ENCODE measurements at places on chromosomes 4 and X. TPM values are rescaled to one million over a fixed set of nuclear protein-coding genes. Genes with fewer than 3 reads are reported as not detected.

- no peaks in the 10 kb centered on the region for H3K4me1 ChIP-seq
- no peak overlapping the region for H3K4me3 ChIP-seq
- no peaks in the 10 kb centered on the region for H3K27me3 ChIP-seq
- H3K36me3 ChIP-seq, result no peaks in the 10 kb centered on the region
- no peak for DNase-seq
Measured at GRCh38 chrX:7432901-7433300, 284.9 kb upstream of the PUDP start.

DNA sequence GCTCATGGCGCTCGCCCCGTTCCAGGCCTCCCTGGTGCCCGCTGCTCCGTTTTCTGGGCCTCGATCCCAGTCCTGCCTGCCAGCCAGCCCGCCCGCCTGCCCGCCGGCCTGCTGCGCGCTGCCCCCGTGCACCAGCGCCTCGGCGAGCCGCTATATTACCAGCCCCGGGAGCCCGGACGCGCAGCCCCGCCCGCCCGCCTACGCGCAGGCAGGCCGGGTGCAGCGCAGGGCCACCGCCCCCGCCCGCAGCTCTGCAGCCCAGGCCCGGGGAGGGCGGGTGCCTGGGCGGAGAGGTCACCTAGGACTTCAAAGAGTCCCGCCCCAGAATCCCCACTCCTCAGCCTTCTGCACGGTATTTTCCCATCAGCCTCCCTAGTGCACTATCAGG is at the start of gene MAOB:
Gene MAOB, minus strand, starts transcription at position 157 of the 388 bp plus-strand sequence. Its CDS starts 151 bp downstream, at position 6.
- no peak for DNase-seq
- peak within 1 kb of the TSS; percentile 53 for H3K4me3 ChIP-seq
- peaks cover 9% of the 10 kb centered on the region for H3K4me1 ChIP-seq
- no peaks in the 10 kb centered on the region for H3K27me3 ChIP-seq
- no peaks in the 10 kb centered on the region for H3K36me3 ChIP-seq

The PITX2 gene
- 25.4 TPM for total RNA-seq

DNA sequence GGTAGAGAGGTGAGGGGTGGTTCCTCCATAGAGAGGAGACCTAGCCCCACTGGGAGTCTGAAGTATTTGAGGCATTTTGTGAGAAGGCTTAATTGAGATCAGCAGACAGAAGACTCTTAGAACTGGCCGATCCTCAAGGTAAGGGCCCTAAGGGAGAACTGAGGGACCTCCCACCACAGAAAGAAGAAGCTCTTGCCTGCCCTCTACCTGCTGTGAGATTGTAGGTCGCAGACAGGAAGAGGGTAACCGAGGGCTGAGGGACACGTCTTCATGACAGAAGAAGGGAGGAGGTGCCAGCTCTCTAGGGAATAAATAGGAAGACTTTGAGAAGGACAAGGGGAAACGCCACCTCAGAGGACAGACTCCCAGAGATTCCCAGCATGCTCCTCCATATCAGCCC is 24.1 kb upstream of the MAGEC1 start:
- DNase-seq, result no peak
- no peaks in the 10 kb centered on the region for H3K36me3 ChIP-seq
- no peaks in the 10 kb centered on the region for H3K27me3 ChIP-seq
- H3K4me3 ChIP-seq, result no peak overlapping the region

- DNase-seq, result no peak
- no peak overlapping the region for H3K4me3 ChIP-seq
- H3K4me1 ChIP-seq, result no peaks in the 10 kb centered on the region
- H3K36me3 ChIP-seq, result no peaks in the 10 kb centered on the region
Measured at GRCh38 chr4:30950737-30951136, 230.6 kb downstream of the PCDH7 start.

The UGT8 gene
- not detected for total RNA-seq

The MAGEC1 gene
- not detected for total RNA-seq

DNA sequence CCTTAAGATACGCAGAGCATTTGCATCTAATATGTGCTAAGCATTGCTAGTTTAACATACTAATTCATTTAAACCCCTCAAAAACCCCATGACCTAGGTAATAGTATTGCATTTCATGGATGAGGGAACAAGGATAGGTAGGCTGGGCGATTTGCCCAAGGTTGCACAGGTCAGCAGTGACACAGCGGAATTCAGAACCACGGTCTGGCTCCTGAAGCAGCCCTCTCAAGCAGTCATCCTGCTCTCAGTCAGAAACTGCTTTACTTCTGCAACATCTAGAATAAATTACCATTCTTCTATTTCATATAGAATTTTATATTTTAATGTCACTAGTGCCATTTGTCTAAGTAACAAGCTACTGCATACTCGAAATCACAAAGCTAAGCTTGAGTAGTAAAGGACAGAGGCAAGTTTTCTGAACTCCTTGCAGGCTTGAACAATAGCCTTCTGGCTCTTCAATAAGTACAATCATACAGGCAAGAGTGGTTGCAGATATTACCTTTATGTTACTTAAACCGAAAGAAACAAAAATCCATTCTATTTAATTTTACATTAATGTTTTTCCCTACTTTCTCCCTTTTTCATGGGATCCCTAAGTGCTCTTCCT is 555 bp upstream of the SPP1 start:
- H3K36me3 ChIP-seq, result no peaks in the 10 kb centered on the region
- H3K27ac ChIP-seq, result no peak overlapping the region
- no peak for DNase-seq
- H3K4me1 ChIP-seq, result no peaks in the 10 kb centered on the region
- H3K27me3 ChIP-seq, result no peaks in the 10 kb centered on the region

The TENM3 gene
- 10.7 TPM for total RNA-seq

- no peaks in the 10 kb centered on the region for H3K27me3 ChIP-seq
- H3K27ac ChIP-seq, result no peak overlapping the region
- H3K4me3 ChIP-seq, result no peak overlapping the region
- no peaks in the 10 kb centered on the region for H3K36me3 ChIP-seq
- DNase-seq, result no peak
Measured at GRCh38 chr4:12555011-12555410, 929.1 kb downstream of the RAB28 start.

- no peaks in the 10 kb centered on the region for H3K27me3 ChIP-seq
- no peaks in the 10 kb centered on the region for H3K4me1 ChIP-seq
- H3K36me3 ChIP-seq, result no peaks in the 10 kb centered on the region
- no peak for DNase-seq
Measured at GRCh38 chr4:139965789-139966188, 188.2 kb downstream of the MAML3 start.

GRCh38 chrX:106670631-106671030 is 55.9 kb upstream of the RNF128 start:
- H3K4me1 ChIP-seq, result no peaks in the 10 kb centered on the region
- H3K27me3 ChIP-seq, result no peaks in the 10 kb centered on the region
- no peak overlapping the region for H3K27ac ChIP-seq
- no peak overlapping the region for H3K4me3 ChIP-seq
- no peak for DNase-seq

The ANKRD50 gene
- total RNA-seq, result 11.7 TPM

- H3K27me3 ChIP-seq, result no peaks in the 10 kb centered on the region
- H3K27ac ChIP-seq, result no peak overlapping the region
- no peaks in the 10 kb centered on the region for H3K4me1 ChIP-seq
- peak overlapping the region; percentile 46 for H3K4me3 ChIP-seq
- no peak for DNase-seq
- no peaks in the 10 kb centered on the region for H3K36me3 ChIP-seq
Measured at GRCh38 chr4:165874072-165874790, 1.2 kb downstream of the TLL1 start.

DNA sequence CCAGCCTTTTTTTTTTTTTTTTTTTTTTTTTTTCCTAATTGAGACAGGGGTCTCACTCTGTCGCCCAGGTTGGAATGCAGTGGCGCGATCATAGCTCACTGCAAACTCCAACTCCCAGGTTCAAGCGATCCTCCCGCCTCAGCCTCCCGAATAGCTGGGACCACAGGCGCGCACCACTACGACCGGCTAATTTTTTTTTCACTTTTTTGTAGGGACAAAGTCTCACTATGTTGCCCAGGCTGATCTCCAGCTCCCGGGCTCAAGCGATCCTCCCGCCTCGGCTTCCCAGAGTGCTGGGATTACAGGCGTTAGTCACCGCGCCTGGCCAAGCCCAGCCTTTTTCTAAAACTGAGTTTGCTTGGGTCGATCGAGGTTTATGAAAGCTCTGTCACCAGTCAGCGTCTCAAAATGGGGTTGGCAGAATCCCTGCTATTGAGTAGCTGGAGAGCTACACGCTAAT is 1.3 kb upstream of the OTUD5 start:
- H3K27me3 ChIP-seq, result no peaks in the 10 kb centered on the region
- no peaks in the 10 kb centered on the region for H3K4me1 ChIP-seq
- H3K4me3 ChIP-seq, result peak overlapping the region; percentile 62
- DNase-seq, result peak; percentile 67

The CCNB3 gene
- total RNA-seq, result not detected

The CRMP1 gene
- total RNA-seq, result 0.37 TPM

The MAP7D3 gene
- total RNA-seq, result 13.4 TPM

GRCh38 chr4:186570193-186570996 is 15.0 kb upstream of the MTNR1A start:
- H3K4me1 ChIP-seq, result no peaks in the 10 kb centered on the region
- peak overlapping the region; percentile 28 for H3K4me3 ChIP-seq
- H3K27ac ChIP-seq, result no peak overlapping the region
- DNase-seq, result no peak
- H3K36me3 ChIP-seq, result no peaks in the 10 kb centered on the region
- H3K27me3 ChIP-seq, result no peaks in the 10 kb centered on the region

The ANOS1 gene
- total RNA-seq, result 3.6 TPM

DNA sequence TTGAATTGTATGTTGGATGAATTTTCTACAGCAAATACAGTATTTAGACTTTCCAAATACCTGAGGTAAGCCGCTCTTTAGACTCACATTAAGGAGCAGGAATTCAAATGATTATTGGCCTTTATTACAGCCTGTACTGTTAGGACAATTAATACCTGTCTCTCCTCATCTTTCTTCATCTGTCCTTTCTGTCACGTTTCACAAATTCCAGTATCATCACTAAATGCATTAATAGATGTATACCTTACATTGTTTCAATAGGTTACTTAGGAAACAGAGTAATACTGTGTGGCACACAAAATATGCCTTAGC is 1.2 kb downstream of the FAM241A start:
- H3K27me3 ChIP-seq, result no peaks in the 10 kb centered on the region
- DNase-seq, result no peak
- H3K4me3 ChIP-seq, result peak overlapping the region; percentile 76
- H3K36me3 ChIP-seq, result no peaks in the 10 kb centered on the region

- no peak for DNase-seq
- no peaks in the 10 kb centered on the region for H3K36me3 ChIP-seq
Measured at GRCh38 chr4:34066126-34066525, 2178.2 kb downstream of the ARAP2 start.

DNA sequence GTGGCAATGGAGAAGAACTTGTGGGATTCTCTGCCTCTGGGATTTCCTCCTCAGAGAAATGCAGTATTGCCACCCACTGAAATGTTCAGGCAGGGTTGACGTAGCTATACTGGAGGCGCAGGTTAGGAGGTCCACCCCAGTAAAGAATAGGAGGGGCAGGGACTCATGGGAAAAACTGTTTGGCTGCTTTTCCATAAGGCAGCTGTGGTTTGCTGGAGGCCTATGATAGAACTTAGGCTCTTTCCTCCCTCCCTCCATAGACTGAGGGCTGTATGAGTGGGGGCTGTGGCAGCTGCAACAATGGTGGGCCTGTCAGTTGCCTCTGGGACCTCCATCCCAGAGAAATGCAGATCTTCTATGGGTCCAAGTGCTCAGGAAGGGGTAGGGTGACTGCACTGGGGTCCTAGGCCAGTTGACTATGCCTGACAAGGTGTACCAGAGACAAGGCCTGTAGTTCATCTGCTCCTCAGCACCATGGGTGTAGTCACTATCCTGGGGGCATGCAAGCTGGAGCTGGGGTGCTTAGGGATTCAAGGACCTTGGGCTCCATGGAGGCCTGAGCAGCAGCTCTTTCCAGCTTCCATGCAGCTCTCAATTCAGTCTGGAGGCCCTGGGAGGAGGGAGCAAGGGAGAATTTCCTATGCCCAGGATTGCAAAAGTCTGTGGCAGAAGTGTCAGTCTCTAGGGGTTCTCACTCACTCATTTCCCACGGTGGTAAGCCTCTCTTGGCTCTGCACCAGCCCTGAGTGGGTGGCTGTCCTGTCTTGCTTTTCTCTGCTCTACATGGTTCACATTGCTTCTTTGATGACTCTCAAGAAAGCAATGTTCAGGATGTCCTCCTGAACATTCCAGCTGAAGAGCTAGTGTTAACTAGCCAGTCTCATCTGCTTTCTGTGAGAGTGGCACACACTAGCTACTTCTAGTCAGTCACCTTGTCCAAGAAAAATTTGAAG is 353.0 kb downstream of the IDS start:
- H3K36me3 ChIP-seq, result no peaks in the 10 kb centered on the region
- H3K4me1 ChIP-seq, result no peaks in the 10 kb centered on the region
- no peak overlapping the region for H3K4me3 ChIP-seq
- DNase-seq, result no peak
- H3K27ac ChIP-seq, result no peak overlapping the region
- no peaks in the 10 kb centered on the region for H3K27me3 ChIP-seq

DNA sequence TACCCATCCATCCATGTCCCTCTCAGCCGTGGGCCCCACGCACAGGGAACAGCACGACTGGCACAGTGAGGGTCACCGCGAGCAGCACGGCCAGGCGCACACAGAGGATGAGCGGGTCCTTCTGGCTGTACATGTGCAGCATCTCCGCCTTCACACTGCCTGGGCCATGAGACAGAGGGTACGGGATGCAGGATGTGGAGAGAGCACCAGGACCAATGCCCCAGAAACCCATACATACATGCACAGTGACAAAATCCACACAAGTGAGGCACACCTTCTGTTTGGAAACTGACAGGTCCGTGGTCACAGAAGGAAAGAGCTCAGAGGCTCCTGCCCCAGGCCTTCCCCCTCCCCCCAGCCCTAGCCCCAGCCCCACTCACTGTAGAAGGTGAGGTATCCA is 9.5 kb downstream of the SLC38A5 start:
- H3K4me3 ChIP-seq, result no peak overlapping the region
- no peak for DNase-seq
- H3K36me3 ChIP-seq, result no peaks in the 10 kb centered on the region
- H3K27ac ChIP-seq, result no peak overlapping the region
- no peaks in the 10 kb centered on the region for H3K4me1 ChIP-seq
- H3K27me3 ChIP-seq, result no peaks in the 10 kb centered on the region

The MAGEA10 gene
- total RNA-seq, result not detected

DNA sequence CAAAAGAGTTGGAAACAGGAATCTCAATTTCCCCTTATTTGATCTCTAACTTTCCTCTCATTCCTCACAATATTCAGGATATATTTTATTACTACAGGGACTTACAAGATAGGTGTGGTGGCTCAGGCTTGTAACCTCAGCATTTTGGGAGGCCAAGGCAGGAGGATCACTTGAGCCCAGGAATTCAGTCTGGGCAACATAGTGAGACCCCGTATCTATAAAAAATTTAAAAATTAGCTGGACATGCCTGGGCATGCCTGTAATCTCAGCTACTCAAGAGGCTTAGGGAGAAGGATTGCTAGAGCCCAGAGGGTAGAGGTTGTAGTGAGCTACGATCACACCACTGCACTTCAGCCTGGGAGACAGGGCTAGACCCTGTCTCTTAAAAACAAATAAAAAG is 200.4 kb downstream of the CAMK2D start:
- no peak for DNase-seq
- H3K4me1 ChIP-seq, result no peaks in the 10 kb centered on the region
- H3K4me3 ChIP-seq, result no peak overlapping the region
- no peak overlapping the region for H3K27ac ChIP-seq
- H3K36me3 ChIP-seq, result no peaks in the 10 kb centered on the region

All from right atrium auricular region (tissue), 2 donors.